Kidney glomerular epithelial cell (primary cell): ENCODE measurements at places on chromosomes 1 and 21.
A peak's percentile ranks its signal among the peaks of the same experiment; 100 is the strongest.

GRCh38 chr1:237562242-237562823, 328.4 kb downstream of the ZP4 start:
- DNase-seq: peak; percentile 46

DNA sequence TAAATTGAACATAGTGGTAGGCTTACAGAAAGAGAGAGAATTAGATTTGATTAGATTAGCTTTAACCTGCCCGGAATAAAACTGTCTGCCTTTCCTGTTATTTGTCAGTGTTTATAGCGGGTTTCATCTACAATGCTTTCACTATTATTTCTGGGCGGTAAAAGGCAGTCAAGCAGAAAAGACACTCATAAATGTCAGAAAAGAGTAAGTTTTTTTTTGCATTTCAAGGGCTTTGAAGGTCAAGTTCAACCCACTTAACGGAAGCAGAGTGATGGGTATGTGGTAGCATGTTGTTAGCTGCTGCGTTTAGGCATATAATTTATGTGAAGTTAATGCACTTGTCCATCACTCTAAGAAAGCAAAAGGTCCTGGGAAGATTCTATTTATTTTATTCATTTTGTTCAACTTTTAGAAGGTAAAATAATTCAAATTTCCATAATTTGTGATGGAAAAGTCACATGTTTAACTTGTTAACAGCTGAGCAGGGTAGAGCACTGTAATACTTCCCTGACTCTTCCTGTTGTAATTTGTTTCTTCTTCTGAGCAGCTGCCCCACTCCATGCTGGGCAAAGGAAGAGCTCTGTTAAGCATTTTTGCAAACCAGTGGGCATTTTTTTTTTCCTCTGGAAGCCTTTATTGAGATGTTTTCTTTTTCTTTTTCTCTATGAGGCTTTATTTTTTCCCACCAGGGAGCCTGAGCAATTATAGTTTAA, 220.1 kb downstream of the ST6GALNAC3 start:
- DNase-seq: no peak

GRCh38 chr1:6483017-6483760, 8.3 kb downstream of the PLEKHG5 start:
- DNase-seq: no peak

- DNase-seq: no peak
These were observed 572 bp downstream of the LPGAT1 start for GRCh38 chr1:211830055-211830327.

DNA sequence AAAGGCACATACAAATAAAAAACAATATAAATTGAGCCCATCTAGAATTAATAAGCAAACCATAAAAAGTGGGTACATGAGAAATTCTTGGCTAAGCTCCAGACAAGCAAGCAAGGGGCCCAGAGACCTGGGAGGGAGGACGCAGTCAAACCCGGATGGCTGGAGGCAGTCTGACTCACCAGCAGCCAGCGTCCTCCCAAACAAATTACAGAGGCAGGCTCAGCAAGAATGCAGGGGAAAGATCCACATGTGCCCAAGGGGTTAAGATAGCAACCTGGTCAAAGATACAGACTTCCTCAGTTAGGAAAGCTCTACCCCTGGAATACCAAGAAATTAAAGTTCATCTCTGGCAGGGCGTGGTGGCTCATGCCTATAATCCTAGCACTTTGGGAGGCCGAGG, 7.4 kb upstream of the TIAM1 start:
- DNase-seq: peak; percentile 63

DNA sequence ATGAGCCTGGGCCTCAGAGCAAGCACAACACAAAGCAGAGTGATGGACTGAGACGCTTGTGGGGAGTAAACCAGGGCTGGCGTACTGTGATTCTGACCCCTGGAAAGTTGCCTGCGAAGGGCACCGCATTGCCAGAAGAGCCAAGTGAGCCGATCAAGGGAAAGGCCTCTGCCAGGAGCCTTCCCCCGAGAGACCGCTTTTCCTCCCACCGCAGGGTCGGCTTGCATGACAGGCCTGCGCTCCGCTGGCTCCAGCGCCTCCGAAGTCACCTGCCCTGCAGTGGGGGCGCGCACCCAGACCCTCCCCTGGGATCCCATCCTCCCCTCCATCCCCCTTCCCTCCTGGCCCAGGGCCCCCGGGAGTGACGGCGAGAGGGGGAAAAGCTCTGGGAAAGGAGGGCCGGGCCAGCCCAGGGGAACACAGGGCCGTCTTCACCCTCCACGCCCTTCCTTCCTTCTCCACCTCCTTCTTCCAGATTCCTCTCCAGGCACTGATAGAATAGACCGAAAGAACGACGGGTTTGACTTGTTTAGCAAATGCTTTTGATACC, 165.0 kb downstream of the TRIM33 start:
- DNase-seq: no peak

DNA sequence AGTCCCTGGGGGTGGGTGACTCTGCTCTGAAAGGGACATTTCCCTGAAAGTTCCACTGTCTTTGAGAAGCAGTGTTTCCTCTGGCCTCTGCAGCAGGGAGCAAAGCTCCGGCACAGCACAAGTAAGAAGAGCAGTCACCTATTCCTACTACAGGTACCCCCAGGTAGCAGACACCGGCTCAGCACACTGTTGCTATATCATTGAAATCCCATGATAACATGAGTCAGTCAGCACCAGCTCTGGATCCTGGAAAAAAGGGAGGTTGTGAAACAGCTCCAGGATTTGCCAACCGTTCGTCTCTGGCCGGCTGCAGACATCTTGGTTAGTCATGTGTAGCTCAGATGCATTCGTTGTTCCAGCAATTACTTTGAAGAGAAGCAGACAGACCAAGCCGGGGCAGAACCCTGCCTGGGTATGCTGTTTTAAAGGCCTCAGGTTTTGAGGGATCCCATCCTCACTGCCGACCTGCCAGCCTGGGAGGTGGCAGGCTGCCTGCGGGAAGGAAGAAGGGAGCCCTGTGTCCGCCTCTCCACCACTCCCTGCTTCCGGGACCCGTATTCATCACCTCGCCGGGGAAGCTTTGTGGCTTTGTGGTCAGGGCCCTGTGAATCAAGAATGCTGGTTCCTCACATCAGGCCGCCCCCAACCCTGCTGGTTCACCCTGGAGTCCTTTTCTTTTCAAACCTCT, 139.2 kb downstream of the CLIC6 start:
- DNase-seq: peak; percentile 83

GRCh38 chr1:89527750-89528381, 3.2 kb downstream of the LRRC8B start:
- DNase-seq: no peak
